ENCODE measurements at places on chromosomes 3 and 15.

- DNase-seq: no peak
These were observed 49.4 kb downstream of the MYZAP start for GRCh38 chr15:57640930-57641682.

DNA sequence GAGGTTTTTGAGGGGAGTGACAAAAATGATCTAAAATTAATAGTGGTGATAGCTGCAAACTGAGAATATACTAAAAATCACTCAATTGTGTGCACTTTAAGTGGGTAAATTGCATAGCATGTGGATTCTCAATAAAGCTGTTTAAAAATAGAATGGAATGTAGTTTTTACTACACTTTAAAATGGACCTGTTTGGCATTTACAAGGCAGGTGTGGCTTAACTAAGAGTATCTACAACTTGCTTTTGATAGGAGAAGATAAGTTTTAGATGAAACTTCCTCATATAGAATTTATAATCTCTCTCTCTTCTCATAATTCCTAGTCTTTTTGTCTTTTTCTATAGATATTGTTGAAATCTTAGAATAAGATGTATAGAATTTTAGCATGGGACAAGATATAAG, 40.3 kb downstream of the THRB start:
- no peak for DNase-seq

DNA sequence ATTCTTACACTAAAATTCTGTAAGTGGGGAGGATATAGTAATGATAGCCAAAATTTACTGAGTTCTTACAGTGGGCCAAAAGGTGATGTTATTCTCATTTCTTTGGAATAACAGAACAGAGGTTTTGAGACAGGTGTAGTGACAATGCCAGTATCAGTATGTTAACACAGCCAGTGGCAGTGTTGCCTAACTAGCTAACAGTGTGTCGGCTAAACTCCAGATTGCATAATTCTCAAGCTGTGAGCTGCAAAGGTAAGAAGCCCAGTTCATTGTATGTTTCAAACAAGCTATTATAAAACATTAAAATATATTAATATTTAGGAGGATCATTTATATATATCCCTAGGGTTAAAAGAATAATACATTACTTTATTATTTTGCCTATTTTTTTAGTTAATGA, 920 bp downstream of the SLC15A2 start:
- DNase-seq: no peak

- DNase-seq: no peak
These were observed 68.1 kb downstream of the TM4SF4 start for GRCh38 chr3:149542375-149543312.

DNA sequence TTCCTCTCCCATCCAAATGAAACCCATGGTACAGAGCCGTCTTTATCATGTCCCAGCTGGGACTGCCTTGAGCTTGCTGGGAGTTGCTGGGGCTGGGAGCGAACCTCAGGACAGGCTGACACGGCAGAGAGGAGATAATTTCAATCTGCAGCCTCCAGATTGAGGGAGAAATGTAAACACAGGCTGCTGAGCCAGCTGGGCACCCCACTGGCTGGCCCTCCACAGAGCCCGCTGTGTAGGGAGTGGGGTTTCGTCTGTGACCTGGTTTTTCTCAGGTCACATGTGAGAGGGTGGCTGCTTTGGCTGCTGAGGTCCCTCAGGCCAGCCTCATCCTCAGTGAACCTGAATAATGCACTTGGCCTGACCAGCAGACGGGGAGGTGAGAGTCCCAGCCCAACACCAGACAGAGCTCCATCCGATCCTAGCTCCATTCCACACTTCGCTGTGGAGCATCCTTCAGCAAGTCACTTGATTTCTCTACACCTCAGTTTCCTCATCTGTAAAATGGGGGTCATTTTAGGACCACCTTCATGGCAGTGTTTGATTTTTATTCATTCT, 121.6 kb upstream of the MRPS22 start:
- no peak for DNase-seq
